GM23338 (cell line): ENCODE measurements at places on chromosomes 7 and 10. TPM values are rescaled to one million over a fixed set of nuclear protein-coding genes. Genes with fewer than 3 reads are reported as not detected.

- DNase-seq: no peak
Measured at GRCh38 chr10:70234668-70235447, 1.6 kb upstream of the PPA1 start.

DNA sequence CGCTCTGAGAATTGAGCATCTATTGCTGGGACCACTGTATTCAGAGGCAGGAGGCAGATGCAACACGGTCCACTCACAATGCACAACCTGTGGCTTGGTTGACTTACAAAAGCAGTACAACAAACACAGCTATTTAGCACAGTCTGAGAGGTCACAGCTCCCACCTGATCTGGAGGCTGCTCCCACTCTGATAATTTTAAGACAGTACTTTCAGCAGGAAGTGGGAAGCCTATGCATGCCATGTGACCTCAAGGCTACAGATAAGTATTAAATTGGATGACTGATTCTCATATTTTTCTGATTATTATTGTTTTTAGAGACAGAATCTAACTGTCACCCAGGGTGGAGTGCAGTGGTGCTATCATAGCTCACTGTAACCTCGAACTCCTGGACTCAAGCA lies 659.3 kb downstream of the PARD3 start:
- no peak for DNase-seq

DNA sequence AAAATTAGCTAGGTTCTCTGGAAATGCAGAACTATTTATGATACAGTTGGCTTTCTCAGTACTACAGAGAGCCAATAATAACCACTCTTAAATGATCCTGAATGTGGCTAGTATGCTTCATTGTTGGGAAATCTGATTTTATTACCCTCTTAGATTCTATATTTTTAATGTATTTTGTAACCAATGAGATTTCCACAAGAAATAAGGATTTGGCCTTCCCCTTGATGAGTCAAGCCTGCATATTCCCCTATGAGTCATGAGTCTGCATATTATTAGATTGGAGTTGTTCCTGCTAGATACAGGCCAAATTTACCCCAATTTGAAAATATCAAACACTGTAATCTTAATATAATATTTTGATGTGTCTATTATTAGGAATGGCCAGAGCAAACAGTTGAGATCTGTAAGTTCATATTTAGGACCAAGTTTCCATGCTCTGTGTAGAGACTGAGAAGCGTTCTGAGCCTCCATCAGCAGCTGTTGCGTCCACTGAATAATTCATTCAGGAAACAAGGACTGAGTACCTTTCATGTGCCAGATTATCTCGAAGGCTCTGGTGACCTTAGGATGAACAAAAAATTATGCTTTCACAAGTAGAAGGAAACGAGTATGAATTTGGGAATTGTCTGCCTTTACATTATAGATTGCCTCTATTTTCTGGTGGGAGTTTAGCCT lies 793.4 kb downstream of the NRG3 start:
- DNase-seq: no peak

DNA sequence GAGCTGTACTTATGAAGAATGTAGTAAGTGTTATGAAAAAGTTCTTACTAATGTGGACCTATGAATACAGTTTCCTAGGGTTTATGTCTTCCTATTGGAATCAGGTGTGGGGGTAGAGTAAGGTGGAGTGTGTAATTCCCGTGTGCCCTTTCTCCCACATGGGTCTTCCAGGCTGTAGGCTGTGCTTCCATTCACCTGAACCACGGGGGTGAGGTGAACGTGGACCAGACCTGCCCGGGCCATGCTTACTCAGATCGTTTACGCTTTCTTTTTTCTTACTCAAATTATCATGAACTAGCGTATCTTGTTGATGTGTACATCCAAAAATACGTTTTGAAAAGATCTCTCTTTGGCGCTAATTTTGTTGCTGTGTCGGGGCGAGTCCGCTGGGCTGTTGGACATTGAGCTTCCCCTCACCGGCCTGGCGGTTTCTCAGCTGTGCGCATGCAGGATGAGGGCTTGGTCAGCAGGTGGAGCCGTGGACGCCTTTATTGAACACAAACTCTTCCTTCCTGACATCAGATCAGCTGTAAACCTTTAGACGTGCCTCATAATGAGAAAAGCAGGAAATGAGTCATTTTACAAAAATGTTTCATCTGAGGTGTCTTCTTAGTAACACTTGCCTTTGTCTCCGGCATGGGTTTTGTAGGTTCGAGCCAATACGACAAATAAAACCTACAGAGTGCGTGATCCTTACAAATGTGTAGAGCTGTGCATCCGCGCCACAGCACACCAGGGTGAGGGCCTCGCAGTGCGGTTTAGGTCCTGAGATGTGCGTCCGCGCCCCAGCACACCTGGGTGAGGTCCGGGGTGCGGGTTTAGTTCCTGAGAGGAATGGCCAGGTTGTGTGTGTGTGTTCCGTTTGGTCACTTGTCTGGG lies 53.8 kb downstream of the WDR37 start:
- peak; percentile 92 for DNase-seq

- peak; percentile 19 for DNase-seq
Measured at GRCh38 chr7:94440451-94441039, 45.9 kb downstream of the COL1A2 start.

Gene PNLIPRP2
- total RNA-seq: not detected in 2 replicates

Gene CYP26C1
- 0.24 TPM in 1 of 2 replicates, not detected in the other for total RNA-seq

Gene INSYN2A
- total RNA-seq: 0.28 TPM in 1 of 2 replicates, not detected in the other

Gene ACBD7
- total RNA-seq: 14.7 and 24.1 TPM in 2 replicates

DNA sequence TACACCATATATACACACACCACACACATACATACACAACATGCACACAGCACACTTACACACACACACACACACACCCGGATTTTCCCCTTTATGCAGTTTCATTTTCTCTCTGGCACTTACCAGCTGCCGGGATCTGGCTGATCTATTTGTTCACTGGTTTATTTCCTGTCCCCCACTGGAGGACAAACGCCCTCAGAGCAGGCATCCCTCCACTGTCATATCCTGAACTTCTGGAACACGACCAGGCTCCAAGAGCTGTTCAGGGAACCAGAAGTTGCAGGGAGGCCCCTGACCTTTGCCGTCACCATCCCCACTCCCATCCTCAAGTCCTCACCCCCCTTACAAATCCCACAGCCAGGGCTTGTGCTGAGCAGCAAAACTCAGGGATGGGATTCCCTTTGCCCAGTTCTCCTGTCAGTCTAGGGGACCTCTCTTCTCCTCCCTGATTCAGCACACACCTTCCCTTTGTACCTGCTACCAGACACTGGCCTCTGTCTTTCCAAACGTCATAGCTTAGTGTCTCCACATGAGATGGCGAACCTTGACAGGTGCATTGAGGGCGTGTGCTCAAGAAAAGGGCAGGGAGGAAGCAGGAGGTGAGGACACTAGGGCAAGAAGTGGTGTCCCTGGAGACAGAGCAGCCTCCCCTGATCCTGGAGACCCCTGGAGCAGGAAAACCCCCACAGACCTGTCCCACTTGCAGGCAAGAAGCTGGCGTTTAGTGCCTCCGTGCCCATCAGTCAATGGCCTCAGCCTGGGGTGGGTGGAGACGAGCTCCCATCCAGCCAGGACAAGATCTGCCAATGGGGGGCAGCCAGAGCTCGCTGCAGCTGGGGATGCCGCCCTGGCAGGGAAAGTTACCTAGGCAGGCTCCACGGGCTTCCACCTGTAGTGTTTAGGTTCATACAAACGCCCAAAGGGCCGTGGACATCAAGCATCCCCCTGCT lies 12.7 kb upstream of the DOCK1 start:
- DNase-seq: no peak

Gene ADAM22
- 17.6 and 18.7 TPM in 2 replicates for total RNA-seq

Gene SEMA4G
- 7.3 and 8.5 TPM in 2 replicates for total RNA-seq

DNA sequence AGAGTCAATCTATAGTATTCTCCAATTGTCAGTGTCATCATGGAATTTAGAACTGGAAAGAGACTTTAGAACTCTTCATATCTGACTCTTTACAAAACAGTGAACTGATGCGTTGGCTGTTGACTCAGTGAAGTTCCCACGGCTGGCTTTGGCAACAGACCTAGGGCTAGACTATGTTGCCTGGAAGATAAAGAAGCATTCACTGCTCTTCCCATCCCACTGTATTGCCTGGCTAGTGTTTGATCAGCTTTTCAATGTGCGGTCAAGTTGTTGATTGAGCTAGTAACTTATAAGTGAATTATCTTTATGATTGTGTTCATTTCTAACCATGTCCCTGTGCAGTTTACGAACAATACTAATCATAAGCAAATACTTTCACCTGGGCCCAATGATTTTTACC lies 365.7 kb upstream of the LRGUK start:
- DNase-seq: no peak

DNA sequence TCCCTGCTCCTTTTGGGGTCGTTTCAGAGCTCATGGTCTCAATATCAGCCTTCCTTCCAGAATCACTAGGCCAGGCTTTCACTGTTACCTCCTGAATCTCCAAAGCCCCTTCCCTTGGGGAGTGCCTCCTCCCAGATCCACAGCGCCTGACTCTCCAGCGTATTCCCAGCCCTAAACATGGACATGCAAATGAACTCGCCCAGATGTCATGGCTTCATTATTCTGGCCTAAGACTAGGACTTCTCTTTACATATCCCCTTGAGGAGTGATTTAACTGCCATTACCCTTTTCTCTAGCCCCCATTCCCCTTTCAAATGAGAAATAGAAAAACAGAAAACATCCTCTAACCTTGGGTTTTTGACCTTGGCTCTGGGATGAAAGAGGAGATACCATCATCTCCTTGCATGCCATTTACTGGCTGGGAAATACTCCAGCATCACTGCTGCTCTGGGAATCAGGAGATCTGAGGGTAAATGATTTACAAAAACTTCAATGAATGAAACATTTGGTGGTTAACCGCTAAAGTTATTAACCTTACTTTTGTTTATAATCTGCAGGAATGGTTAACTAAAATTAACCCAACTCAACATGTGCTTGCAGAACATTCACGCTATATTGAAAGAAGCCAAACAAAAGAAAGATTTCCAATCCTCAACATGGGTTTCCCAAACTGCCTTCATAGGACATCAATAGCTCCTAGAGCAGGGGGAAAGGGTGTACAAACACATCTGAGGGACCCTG lies 37.0 kb downstream of the FAM171A1 start:
- DNase-seq: peak; percentile 20

DNA sequence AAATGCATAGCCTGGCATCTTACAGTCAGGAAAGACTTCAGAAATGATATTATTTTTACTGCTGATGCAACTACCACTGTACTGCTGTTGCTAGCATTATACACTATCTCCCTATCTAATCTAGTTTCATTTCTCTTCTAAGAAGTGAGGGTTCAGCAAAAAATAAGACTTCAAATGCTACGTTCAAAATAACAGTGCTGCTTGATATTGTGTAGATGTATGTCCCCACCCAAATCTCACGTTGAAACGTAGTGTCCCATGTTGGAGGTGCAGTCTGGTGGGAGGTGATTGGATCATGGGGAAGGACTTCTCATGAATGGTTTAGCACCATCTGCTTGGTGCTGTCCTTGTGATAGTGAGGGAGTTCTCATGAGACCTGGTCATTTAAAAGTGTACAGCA lies 129.4 kb downstream of the ANK3 start:
- DNase-seq: no peak

DNA sequence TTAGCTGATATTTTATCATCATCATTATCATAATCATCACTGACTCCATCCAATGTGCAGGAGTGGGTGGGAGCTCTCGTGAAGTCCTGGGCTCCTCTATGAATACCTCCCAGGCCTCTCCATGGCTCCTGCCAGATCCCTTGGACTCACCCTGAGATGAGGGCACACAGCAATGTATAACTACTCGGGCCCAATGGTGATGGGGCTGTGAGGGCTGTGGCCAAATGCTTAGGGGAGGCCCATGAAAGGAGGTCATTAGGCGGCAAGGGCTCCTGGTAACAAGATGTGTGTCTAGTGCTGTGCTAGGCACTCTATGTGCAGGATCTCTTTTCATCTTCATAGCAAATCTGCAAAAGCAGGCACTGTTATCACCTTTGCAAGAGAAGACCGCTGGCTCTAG lies 270.9 kb downstream of the GLRX3 start:
- no peak for DNase-seq

Gene POMZP3
- 3.3 and 9.1 TPM in 2 replicates for total RNA-seq

DNA sequence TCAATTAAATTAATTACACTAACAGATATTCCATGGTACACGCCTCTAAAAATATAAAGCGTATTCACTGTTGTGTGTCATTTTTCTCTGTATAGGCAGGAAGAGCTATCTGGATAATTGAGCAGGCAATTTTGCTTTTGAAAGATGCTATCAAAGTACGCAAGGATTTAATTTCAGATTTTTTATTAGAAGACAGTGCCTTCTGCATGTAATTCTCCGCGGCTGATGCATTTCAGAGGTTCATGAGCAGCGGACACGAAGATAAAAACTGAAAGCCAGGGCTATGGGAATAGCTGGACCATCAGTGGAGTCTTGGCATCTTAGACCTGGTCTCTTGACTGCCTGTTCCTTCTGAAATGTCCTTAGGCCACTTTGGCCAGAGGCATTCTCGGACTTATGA lies 35.7 kb upstream of the SDK1 start:
- DNase-seq: no peak

DNA sequence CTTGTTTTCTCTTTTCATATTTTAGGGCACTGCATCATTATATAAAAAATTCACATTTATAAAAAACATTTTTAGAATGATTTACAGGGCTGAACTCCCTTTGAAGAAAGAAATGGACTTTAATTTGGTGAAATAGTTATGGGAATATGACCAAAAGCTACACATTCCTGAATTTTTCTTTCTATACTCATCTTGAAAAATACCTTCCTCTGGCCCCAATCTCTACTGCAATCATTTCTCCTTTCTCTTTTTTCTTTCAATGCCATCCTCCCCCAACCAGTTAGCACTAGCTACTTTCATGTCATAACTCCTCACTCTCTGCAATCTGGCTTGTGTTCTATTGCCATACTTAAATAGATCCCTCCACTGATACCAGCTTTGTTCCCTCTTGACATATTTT lies 6.2 kb downstream of the WNT8B start:
- no peak for DNase-seq

DNA sequence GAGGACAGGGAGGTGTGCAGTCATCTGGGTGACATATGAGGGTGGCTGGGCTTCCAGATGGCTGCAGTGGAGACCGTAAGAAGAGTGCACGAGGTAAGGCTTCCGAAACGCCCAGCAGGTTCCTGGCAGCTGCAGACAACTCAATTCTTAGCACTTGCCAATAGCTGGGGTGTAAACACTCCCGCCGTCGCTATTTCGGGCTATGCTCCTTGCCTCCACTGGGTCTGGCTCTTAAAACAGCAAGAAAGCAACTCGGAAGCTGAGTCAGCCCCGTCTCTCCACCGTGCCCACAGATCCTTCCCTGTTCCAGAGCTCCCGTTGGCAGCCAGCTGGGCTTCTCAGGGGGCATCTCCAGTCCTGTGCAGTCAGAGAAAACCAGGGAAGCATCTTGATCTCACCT lies 6.1 kb upstream of the PDGFA start:
- no peak for DNase-seq

GRCh38 chr7:10537764-10538163 lies 435.9 kb upstream of the PHF14 start:
- no peak for DNase-seq

DNA sequence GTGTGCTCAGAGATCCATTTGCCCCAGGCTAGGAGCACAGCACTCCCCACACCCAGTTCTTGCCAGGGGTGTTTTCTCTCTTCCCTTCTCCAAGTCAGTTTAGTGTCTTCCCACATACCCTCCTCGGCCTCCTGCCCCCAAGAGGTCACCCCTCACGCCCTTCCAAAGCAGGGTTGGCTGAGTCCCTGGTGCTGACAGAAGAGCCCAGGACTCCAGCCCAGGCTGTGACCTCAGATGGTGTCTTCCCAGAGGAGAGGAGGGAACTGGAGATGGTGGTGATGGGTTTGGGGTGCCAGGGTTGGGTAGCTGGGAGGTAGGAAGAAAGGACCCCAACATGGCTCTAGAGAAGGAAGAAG lies 19.8 kb downstream of the ZNF775 start:
- DNase-seq: no peak
